Stimulated activated CD4-positive, alpha-beta T cell treated with anti-CD3 and anti-CD28 coated beads, Interleukin-1b, Interleukin-23, amount 100 ng/mL, for 1 hour (primary cell): ENCODE measurements at places on chromosomes 6 and 20.
A peak's percentile ranks its signal among the peaks of the same experiment; 100 is the strongest.

DNA sequence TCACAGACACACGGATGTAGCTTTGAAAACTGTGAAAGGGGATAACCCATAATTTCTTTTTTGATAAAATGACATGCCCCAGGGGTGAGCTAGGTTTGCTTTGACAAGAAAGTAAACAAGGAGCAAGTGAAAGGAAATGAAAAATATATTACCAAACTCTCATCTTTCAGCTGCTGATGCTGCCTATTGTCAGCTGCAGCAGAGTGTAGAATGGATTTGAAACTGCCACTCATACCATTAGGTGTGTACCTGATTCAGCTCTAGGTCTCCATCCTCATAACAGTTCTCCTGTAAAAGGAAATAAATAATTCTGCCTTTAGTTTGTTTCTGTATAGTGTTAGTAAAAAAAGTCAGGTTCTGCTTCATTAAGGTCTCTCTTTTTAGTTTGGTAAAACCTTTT lies 415.1 kb upstream of the MARCKS start:
- DNase-seq: no peak

DNA sequence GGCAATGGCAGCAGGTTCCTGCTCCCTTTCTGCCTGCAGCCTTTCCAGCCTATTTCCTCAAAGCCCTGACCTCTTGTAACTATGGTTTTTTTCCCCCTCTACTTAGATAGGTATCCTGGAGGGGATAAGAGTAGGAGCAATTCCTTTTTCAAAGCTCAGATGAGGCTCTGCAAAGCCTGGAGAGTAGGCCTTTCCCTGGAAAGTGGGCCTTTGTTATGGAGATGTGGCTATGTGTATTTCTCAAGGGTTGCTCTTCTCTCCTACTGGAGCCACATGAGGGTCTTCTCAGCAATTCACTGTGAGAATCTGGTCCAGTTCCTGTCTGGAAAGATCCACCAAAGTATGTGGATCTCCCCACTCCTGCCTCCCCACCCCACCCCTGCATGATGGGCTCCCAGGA lies 96.0 kb downstream of the DTD1 start:
- DNase-seq: no peak

- no peak for DNase-seq
Observed at GRCh38 chr6:89745716-89746115, 73.9 kb downstream of the MDN1 start.

GRCh38 chr6:5191222-5191621 lies 69.5 kb downstream of the LYRM4 start:
- no peak for DNase-seq

GRCh38 chr6:87213364-87213763 lies 58.0 kb downstream of the ZNF292 start:
- DNase-seq: no peak

DNA sequence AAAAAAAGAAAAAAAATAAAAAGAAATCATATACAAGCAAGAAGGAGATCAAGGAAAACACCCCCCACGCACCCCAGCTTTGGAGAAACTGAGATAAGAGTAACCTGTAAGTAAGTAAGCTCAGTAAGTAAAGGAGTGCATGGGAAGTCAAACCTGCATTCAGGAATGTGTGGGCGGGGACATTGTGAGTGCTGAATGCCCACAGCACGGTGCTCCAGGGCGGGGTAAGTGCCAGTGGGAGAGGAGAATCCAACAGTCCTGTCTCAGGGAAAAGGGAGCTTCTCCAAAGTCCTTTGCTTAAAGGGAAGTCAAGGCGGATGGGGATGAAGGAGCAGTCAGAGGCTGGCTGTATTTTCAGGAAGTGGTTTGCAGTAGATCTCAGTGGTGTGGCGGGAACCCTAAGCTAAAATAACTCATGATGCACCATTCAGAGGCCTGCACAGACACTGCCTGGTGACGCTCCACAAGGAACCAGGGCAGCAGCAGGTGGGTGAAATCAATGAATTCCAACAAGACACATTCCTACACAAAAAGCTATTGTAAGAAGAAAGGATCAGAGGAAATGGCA lies 368.0 kb downstream of the QKI start:
- no peak for DNase-seq

- no peak for DNase-seq
Observed at GRCh38 chr6:140811642-140812041, 1321.1 kb upstream of the GJE1 start.

DNA sequence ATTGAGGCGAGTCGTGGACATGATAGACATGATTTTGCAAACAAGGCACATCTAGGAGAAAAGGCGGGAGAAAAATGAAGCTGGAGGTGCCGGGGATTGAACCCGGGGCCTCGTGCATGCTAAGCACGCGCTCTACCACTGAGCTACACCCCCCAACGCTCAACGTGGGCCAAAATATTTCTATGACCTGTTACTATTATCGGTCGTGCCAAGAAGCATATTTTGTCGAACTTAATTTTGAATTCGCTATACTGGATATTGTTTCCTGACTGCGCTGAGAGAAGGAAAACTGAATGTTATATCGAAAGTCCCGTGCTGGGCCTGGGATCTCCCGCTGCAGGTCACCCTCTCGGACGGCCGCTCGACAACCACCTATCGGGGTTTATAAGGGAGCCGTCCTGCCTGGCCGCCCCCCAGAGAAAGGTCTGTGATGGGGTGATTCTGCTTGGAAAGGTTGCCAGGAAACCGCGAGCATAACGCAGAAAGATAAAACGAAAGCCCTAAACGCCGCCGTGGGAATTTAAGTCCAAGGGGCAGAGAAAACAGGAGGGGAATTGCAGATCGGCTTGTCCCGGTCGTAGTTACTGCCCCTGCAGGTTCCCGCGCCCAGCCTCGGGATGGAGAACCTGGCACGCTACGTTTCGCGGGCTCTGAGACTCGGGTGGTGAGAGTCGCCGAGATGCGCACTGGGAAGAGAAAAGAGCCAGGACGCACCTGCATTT lies 60.0 kb downstream of the TRIM27 start:
- peak; percentile 78 for DNase-seq

DNA sequence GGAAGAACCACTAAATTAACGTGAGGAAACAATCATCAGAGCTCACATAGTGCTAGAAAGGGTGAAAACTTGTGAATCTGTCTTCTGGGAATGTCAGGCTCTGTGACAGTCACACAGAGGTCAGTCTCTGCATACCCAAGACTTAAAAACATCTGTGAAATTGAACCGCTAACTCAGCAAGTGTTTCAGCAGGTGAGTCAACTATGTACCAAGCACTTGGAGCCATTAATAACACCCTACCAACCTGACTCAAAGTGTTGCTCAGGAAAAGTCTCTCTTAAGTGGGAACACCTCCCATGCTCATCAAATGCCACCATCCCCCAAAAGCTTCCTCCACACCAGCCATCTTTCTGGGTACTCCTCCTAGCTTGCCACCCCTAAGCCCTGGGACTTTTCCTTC lies 92.3 kb upstream of the CARMIL1 start:
- DNase-seq: no peak

DNA sequence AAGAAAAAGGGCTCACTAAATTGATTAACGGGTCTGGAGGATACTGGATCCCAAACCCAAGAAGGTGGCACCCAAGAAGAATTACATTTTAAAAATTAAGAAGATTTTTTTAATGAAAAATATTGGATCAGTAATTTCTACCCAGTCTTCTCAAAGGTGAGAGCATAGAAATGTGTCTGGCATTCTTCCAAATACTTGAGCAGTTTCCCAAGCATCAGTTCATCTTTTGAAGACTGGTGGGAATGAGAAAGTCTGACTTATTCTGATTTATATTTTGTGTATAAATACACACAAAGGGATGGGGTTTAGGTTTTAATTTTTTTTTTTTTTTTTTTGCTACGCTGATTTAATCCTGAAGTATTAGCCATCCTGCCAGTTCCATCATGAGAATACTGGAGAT lies 3.3 kb downstream of the MGME1 start:
- DNase-seq: no peak

- DNase-seq: no peak
Observed at GRCh38 chr6:129485746-129486145, 224.2 kb downstream of the ARHGAP18 start.

- DNase-seq: no peak
Observed at GRCh38 chr20:235891-236290, 8.8 kb downstream of the DEFB129 start.

- no peak for DNase-seq
Observed at GRCh38 chr6:81309811-81310210, 442.7 kb downstream of the TENT5A start.

DNA sequence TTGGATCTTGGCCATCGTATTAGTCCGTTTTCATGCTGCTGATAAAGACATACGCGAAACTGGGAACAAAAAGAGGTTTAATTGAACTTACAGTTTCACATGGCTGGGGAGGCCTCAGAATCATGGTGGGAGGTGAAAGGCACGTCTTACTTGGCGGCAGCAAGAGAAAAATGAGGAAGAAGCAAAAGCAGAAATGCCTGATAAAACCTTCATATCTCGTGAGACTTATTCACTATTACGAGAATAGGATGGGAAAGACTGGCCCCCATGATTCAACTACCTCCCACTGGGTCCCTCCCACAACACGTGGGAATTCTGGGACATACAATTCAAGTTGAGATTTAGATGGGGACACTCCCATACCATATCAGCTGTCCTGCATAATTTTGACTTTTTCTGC lies 20.1 kb upstream of the REPS1 start:
- no peak for DNase-seq

- DNase-seq: no peak
Observed at GRCh38 chr6:28922821-28923317, 916 bp downstream of the TRIM27 start.

GRCh38 chr6:14023855-14024254 lies 93.7 kb upstream of the CD83 start:
- DNase-seq: no peak

GRCh38 chr20:62642666-62643520 lies 590 bp downstream of the SLCO4A1 start:
- no peak for DNase-seq

DNA sequence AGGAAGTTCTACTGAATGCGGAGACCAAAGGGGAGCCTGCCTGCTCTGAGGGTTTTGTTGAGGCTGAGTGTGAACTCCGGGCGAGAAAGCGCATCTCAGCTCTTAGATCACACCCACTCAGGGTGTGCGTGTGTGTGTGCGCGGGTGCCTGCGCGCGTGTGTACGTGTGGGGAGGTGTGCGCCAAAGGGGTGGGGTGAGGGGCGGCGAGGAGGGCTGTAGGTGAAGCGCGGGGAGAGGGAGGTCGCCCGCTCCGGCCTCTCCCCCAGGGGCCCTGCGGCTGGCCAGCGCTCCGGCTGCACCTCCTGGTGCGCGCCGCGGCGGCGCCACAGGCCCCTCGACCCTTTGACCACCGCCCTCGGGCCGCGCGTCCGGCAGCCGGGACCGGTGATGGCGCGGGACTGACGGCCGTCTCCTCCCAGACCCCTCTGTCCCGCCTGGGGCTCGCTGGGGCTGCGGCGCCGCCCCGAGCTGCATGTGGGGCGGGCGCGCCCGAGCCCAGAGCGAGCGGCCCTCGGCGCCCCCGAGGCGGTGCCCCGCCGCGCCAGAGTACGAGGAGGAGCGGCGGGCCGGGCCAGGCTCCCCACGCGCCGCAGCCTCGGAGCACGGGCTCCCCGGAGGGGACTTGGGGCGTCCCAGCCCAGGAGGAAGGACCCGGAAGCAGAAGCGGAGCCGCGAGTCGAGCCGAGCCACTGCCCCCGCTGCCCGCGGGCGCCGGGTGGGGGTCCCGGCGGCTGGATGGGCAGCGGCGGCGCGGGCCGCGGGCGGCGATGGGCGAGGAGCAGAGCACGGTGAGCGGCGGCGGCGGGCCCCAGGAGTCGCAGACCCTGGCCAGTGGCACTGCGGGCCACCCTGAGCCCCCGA lies at the start of gene RNF217:
Gene RNF217 (plus strand): TSS at position 661 of the 862 bp plus-strand sequence. CDS start 108 bp downstream, at position 769.
- DNase-seq: no peak

- no peak for DNase-seq
Observed at GRCh38 chr20:4763723-4764510, 42.2 kb downstream of the PRND start.
